ENCODE measurements at places on chromosomes 3 and 15.

- peak; percentile 20 for DNase-seq
These were observed 57.9 kb upstream of the CTXND1 start for GRCh38 chr15:80309769-80310384.

DNA sequence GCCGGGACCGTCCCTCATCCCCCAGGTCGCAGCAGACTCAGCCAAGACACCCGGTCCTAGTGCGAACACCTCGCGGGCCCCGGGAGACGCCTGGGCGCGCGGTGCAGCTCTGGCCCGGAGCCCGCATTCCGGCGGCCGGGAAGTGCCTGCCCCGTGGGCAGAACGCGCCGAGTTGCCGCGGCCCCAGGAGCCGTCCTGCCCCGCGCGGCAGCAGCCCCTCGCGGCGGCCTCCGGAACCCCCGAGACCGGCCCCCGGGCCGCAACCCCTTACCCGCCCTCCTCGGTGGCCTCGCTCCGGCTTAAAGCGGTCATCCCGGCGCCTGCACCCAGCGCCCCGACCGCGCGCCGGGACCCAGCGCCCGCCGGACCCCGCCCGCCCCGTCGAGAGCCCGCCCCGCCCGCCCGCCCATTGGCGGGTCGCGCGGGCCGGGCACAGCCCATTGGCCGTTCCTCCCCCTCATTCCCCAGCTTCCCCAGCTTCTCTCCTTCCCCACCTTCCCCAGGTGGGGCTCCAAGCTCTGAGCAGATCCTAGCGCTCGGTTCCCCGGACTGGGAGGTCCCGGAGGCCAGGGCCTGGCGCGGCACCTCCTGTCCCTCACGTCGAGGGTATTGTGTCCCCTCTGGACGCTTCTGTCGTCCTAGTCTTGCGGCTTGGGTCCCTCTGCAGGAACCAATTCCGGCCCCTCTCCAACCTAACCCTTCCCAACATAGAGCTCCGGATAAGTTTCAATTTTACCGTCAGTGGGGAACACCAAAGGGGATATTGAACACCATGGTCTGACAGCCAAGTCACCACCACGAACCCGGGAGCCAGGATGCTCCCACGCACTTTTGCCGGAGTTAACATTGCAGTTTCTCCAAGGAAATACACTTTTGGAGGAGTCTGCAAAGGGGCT, at the start of gene GRAMD2A:
Gene GRAMD2A (minus strand): TSS at position 328 of the 896 bp plus-strand sequence.
- DNase-seq: peak; percentile 39

- no peak for DNase-seq
These were observed 1497.6 kb downstream of the OTOL1 start for GRCh38 chr3:162994165-162994564.

GRCh38 chr3:72006631-72007556, 221.9 kb upstream of the PROK2 start:
- no peak for DNase-seq

- peak; percentile 25 for DNase-seq
These were observed 34.0 kb upstream of the CCK start for GRCh38 chr3:42300013-42300412.

DNA sequence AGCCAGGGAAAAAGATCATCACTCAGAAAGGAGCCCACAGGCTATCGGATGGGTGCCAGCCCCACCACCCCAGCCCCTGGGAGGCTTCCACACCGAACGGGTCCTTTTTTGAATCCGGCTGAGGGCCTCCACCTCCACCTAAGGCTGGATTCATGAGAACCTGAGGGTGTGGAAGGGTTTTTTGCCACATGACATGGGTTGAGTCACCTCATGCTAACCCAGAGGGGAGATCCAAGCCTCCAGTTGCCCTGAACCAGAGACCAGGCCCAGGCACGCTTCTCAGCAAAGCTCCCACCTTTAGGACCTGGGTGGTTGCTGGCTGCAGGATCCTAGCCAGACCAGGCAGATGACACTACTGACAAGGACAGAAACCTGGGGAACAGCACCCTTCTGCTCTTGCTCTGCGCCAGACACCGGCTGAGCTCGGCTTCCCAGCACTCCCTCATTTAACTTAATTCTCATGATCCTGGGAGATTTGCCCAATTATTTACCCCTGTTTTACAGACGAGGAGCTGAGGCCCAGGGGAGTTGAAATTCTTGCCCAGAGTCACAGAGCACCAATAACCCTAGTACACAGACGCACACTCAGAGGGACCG, 25.6 kb downstream of the DUSP7 start:
- DNase-seq: no peak

- DNase-seq: no peak
These were observed 7.1 kb upstream of the C3orf80 start for GRCh38 chr3:160218136-160218535.

DNA sequence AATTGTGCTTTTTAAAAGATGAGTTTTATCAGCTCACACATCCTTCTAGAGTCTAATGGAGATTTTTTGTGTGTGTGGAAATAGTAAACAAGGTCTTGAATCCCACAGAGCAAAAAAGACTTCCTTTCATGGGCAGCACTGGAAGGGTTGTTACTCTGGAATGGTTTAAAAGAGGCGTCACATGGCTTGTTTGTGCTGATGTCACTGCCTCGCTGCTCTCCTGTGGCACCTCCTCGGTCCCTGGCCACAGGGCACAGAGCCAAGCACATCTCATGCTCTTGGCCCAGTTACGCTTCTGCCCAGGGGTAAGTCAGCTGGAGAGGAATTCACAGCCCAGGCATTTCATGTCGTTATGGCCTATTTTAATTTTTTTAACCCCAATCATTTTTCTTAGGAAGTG, 53.2 kb downstream of the PGPEP1L start:
- DNase-seq: no peak

GRCh38 chr3:57184526-57184925, 15.3 kb downstream of the HESX1 start:
- DNase-seq: no peak

- DNase-seq: no peak
These were observed 249.1 kb downstream of the OTOL1 start for GRCh38 chr3:161745741-161746140.

DNA sequence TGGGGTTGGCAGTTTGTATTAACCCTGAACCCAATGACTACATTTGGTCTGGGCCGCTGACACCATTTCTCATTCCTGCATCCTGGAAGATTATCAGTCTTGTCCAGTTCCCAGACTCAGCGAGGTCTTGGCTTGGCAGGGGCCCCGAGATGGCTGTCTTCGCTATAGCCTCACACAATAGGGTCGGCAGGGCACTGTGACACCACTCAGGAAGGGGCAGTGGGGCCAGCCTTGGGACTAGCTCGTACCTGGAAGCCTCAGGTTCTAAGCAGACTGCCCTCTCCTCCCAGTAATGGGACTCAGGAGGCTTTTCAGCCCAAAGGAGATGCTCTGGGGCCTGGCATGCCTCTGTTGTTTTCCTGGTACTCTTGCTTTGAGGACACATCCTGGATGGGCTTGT, 9.1 kb downstream of the TEX264 start:
- no peak for DNase-seq

- DNase-seq: no peak
These were observed 42.2 kb downstream of the SLC28A1 start for GRCh38 chr15:84926491-84927230.

- no peak for DNase-seq
These were observed 56.0 kb upstream of the LCTL start for GRCh38 chr15:66621491-66622467.

DNA sequence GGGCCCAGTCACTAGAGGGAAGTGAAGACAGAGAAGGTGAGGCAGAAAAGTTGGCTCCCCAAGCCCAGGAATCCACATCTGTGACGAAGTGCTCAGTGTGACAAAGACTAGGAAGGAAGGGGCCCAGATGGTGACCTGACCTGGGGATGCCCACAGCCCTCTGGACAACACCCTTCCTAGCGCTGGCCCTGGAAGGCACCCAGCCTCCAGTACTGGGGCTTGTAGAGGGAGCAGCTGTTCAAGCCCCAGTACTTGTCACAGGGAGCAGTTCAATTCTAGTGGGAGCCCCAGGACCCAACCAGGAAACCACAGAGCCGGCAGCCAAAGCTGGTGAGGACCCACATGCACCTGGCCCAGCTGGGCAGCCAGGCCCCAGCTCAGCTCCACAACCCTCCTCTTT, 190.8 kb downstream of the XXYLT1 start:
- DNase-seq: no peak

DNA sequence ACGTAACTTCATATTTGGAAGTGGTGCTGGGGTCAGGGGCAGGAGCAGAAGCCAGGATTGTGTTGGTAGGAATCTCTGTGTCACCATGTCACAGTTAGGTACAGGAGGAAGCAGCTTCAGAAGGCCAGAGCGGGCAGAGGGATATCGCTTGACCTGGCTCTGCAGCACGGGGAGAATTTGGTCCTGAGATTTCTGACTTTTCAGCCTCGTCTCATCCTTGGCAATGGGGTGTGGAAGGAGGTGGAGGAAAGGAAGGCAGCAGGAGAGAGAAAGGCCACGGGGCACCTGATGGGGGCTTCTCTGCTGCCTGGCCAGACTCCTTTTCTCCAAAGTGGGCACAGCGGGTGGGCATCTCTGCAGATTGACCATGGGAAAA, 564 bp downstream of the IL16 start:
- no peak for DNase-seq

DNA sequence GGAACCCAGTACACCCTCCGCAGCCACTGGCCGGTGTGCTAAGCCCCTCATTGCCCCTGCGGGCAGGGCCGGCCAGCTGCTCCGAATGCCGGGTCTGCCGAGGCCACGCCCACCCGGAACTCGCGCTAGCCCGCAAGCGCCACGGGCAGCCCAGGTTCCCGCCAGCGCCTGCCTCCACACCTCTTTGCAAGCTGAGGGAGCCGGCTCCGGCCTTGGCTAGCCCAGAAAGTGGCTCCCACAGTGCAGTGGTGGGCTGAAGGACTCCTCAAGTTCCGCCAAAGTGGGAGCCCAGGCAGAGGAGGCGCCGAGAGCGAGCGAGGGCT, 81.4 kb upstream of the BCHE start:
- no peak for DNase-seq

- DNase-seq: no peak
These were observed 27.0 kb downstream of the OPA1 start for GRCh38 chr3:193620057-193620456.

DNA sequence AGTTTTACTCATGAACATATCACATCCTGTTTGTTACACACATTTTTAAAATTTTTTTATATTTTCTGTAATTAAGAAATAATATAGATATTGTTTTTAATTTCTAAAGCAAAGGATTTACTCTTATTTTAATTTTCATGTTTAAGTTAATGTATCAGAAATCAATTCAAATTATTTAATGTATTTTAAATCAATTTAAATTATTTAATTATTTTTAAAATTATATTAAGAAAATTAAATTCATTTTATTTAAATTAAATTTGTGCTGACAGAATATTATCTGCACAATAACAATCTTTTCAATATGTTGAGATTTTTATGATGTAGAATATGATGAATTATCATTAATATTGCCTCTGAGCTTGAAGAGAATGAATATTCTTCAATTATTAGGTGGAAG, 681.2 kb upstream of the ALCAM start:
- no peak for DNase-seq

DNA sequence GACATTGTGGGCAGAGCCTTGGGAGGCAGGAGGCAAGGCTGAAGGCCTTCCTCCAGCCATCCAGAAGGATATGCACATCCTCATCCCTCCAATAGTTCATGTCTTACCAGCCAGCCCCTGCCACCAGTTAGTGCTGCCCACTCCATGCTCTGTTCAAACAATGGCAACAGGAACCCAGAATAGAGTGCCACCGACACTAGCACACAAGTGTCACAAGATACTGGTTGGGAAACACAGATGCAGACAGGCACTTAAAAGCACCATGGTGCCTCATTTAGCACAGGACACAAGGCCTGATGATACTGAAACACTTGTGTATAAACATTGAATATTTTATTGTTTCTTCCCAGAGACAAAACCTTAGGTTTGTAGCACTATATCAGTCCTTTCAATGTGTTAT, 56.5 kb upstream of the MYO5C start:
- DNase-seq: peak; percentile 16

DNA sequence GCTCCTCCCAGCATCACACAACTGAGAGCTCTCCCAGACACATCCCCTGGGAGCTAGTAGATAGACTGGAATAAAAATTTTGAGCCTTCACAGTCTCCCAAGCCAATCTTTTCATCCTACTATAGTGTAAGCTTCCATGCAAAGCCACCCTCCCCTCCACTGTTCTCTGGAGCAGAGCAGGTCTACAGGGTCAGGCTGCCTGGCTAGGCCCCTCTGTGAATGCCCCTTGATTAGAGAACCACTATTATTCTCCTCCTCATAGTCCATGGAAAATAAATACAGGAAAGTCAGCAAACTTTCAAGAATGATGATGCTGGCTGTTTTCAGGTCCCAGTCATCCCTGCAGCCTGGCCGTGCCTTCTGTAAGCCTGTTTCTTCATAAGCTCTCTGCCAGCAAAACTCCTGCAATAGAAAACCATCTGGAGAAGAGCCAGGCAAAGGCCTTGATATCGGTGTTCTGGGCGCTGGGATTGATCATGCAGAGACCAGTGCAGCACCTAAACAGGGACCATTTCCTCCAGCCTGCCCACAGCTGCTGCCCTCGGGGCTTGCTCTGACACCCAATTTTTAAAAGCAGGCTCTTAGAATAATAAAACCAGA, 51.7 kb downstream of the CRYGS start:
- DNase-seq: no peak

GRCh38 chr3:177811112-177811511, 613.8 kb upstream of the TBL1XR1 start:
- DNase-seq: peak; percentile 53

DNA sequence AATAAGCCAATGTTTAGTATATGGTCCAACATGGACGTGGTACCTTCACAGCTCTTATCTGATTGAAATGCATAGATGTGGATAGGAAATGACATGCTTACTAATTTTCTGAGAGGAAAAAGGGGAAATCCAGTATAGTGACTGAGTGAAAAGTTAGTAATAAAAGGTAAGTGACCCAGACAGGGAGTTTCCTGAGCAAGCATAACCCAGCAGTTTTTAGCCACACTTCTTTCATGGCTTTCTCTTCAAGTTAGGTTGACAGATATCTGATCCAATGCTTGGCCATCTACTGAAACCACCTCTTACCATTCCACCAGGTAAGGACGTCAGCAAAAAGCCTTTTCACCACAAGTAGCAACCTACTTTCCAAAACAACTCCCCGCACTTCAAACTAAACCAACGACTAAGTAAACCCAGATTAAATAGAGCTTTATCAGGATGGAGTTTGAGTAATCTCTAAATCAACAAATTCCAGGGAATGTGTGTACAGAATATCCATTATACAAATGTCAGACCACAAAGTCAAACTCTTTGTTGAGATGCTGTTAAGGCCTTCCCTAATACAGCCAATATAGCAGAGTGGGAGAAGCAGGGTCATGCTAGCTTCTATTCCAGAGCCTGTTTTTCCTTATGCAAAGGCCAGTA, 329.7 kb downstream of the RORA start:
- DNase-seq: peak; percentile 19

DNA sequence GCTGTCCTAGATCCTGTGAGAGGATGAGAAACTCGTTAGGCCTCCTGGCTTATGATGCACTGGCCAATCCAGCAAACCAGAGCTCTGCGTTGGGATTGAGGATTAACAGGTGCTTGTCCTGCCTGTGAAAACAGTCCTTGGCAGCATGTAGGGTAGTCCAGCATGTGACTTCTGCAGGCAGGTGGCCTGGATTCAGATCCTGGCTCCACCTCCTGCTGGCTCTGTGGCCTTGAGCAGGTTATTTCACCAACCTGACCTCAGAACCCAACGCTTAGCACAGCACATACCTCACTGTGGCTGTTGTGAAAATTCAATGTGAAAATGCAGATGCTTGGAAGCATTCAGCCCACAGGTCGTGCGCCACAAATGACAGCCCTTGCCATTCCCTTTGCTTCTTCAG, 33.6 kb downstream of the PLA2G4D start:
- DNase-seq: no peak

Measured in suppressor macrophage treated with lipopolysaccharide for 1 hour (primary cell).